ENCODE measurements at places on chromosomes 4 and X.

- DNase-seq, result no peak
These were observed 614.6 kb downstream of the PPP4R3C start for GRCh38 chrX:26848511-26848910.

DNA sequence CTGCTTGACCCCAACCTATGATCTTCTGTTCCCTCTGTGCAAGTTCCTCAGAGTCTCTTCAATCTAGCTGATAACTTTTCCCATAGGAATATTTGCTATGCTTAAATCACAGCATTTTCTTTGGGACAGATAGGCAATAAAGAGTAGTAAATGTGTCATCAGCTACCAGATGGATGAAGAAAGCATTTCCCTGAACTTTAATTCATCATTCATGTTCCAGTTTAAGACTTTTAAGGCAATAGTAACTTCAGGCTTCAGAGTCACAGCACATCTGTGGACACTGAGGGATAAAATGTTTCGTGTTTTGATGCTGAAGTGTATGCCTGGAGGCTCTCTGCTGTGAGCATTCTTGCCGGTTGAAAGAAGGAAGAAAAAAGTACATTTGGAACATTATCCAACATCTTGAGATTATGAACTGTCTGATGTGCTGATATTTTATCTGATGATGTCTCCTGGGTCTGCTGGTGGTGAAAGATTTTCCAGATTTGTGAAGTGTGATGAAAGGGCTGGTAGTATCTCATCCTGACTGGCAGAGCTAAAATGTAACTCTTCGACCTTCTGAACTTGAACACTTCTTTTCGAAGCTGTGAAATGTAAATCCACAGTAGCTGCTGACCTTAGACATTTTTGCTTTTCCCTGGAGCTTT lies 133.7 kb downstream of the DCLK2 start:
- DNase-seq, result no peak

DNA sequence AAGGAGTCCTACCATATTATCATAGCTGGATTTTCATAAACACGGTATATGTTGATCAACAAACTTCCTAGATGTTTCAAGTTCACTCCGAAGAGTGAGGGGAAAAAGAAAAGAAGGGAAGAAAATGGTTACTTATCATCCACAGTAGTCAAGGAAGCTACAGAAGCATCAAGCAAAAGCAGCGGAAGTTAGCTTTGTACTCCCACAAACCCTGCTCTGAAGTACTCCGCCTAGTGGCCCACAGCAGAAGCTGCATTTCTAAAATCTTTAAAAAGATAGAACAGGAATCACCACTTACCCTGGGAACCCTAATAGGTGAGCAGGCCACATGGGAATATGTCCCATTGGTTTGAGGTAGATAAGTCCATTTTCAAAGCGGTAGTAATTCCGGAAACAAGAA lies 28.5 kb upstream of the FRG1 start:
- DNase-seq, result no peak

DNA sequence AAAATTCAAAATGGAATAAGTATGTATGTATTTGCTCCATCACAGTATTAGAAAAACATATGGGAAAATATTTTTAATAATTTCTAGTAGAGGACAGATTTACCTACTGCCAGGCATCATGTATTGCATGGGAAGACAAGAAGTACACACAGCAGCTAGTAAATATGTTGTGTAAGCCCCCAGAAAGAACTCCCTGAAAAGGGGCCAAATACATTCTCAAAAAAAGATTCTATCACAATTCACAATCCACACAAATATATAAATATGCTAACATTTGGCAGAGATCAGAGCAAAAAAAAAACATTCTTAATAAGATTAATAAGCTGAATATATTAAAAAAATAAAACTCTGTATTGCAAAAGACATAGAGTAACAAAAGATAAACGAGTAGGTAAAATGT lies 28.0 kb downstream of the SLC10A6 start:
- DNase-seq, result no peak

GRCh38 chrX:48465336-48465933 lies 4.6 kb downstream of the SLC38A5 start:
- DNase-seq, result no peak

GRCh38 chr4:98890702-98891455 lies 38.1 kb downstream of the EIF4E start:
- no peak for DNase-seq

- peak; percentile 37 for DNase-seq
These were observed 9.9 kb upstream of the SLC25A43 start for GRCh38 chrX:119389214-119389613.

DNA sequence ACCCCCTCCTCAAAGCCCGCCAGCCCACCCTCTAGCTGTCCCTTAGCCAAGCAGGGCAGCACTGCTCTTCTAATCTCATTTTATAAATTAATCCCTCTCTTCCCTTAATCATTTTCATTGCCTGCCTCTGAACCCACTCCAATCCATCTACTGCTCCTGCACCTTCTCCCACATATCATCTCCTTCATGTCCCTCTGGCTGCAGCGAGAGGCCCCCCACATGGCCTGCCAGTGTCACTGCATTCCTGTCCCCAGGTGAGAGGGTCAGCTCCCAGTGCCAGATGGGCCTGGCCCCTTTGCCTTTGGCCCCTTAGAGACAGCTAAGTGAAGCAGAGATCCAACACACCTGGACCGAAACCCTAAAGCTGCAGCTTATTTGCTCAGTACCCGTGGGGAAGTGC lies 79.4 kb downstream of the PJA1 start:
- no peak for DNase-seq

DNA sequence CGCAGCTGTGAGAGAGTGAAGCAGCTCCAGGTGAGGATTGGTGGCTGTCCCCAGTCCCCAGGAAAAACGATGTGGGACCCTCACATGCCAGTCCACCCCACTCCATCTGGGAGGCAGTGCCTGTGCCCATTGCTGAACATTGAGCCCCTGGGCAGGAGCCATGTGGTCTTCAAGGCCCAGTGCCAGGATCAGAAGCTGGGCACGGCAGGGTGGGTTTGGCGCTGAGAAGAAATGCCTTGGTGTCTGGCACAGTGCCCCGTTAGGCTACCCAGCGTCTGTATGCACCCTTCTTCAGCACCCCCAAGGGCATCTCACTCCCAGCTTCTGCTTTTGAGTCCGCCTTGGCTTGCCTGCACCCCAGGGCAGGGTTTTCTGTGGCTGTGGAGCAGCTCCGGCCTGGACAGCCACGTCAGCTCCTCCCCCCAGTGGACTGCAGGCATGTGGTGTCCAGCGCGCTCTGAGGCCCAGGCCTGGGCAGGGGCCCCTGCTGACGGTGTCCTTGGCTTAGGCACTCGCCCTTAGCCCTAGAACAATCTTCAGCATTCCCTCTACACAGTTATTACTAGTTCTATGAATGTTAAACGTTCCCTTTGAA lies 28.6 kb downstream of the RGS12 start:
- no peak for DNase-seq

- peak; percentile 84 for DNase-seq
These were observed 497 bp upstream of the THAP9 start for GRCh38 chr4:82900066-82900410.

- no peak for DNase-seq
These were observed 59.5 kb downstream of the APBB2 start for GRCh38 chr4:41154814-41155177.

DNA sequence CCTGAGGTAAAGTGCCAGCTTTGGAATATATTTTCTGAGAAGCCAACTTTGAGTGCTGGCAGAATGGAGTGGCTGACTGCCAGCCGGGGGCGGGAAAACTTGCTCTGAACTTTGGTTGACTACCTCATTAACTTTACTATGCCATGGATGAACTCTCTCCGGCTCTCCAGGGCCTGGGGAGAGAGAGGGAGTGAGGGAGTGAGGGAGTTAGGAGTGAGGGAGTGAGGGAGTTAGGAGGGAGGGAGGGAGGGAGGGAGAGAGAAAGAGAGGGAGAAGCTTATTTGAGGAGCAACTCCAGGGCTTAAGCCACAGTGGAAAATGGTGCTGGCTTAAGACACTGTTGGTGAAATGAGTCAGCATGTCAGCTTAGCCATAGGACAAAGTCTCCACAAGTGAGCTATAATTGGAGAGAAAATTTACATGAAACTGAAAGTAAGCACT lies 280.9 kb upstream of the RPS6KA3 start:
- peak; percentile 73 for DNase-seq

DNA sequence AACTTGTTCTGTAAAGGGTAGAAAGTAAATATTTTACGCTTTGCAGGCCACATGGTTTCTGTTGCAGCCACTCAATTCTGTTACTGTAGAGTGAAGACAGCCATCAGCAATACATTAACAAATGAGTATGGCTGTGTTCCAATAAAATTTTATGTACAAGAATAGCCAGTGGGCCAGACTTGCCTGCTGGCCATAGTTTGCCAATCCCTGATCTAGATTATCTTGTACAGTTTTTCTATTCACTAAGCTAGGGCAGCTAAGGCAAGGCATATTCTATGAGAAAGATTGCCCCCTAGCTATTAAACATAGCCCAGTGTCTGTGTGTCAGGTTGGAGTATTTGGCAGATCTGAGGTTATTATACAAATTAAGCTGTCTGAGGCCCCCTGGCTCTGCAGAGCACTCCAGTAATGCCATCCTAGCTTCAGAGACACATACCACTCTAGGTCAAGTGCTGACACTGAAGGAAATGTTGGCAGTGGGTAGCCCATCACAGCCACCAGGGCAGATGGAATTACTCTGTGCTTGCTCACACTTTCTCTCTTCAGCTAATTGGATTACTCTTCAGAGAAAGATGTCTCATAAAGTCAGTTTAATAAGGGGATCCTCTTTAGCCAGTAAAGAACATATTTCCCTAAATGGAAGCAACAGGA lies 40.7 kb downstream of the MTTP start:
- peak; percentile 33 for DNase-seq

DNA sequence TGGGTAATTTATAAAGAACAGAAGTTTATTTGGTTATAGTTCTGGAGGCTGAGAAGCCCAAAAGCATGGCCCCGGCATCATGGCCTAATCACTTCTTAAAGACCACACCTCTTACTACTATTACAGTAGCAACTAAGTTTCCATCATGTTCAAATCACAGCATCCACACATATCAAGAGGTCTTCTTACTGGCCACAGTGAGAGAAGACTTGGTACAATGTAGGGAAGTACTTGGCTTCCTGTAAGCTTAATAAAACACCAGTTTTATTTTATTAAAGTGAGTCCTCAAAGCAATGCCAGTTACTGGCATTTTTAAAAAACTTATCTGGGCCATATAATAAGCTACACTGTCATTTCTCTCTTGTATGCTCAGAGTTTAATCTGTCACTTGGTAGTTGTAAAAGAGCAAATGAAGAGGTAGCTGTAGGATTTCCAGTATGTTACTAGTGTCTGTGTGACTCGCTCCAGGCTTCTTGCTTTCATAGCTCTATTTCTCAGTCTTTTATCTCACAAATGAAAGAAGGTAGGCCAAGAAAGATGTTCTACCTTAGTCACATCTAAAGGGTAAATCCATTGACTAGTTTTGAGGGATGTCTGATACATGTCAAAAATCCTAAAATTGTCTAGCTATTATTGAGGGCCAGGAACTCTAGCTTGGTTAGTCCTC lies 159.2 kb upstream of the CPEB2 start:
- DNase-seq, result no peak

- DNase-seq, result no peak
These were observed 29.3 kb upstream of the BCOR start for GRCh38 chrX:40127052-40127451.

DNA sequence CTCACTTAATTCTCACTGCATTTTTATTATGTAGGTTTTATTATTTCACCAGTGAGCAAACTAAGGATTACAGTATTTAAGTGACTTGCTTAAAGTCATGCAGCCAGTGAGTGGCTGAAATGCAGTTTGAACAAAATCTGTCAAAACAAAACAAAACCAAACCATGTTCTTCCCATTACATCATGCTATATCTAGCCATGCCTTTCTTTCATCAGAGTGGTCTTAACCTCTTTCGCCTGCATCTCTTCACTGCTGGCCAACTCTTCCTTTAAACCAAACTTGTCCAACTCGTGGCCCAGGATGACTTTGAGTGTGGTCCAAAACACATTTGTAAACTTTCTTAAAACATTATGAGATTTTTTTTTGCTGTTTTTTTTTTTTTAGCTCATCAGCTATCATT lies 223.2 kb downstream of the PCDH7 start:
- no peak for DNase-seq

GRCh38 chrX:130174045-130174704 lies 2.4 kb downstream of the RAB33A start:
- DNase-seq, result peak; percentile 73

DNA sequence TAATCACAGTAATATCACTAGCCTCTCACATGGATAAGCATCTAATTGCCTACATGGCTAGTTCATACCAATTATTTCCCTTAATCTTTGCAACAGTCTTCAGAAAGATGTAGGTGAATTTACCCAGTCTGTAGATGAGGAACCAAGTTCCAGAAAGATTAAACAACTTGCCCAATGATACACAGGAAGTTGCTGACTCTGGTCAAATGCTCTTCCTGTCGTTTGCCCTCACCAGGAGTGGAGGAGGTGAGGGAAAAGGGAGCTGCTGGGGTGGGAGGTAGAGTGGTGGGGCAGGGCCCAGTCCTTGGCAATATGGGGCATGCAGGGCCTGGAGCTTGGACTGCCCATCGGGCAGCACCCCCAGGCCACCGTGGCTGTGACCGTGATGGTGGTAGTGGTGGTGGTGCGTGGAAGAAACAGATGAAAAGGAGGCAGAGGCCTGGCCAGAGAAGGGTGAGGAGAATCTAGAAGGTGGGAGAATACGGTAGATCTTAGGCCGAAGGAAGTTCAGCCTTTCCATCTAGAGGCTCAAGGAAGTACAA lies 2.3 kb upstream of the KDM5C start:
- no peak for DNase-seq

DNA sequence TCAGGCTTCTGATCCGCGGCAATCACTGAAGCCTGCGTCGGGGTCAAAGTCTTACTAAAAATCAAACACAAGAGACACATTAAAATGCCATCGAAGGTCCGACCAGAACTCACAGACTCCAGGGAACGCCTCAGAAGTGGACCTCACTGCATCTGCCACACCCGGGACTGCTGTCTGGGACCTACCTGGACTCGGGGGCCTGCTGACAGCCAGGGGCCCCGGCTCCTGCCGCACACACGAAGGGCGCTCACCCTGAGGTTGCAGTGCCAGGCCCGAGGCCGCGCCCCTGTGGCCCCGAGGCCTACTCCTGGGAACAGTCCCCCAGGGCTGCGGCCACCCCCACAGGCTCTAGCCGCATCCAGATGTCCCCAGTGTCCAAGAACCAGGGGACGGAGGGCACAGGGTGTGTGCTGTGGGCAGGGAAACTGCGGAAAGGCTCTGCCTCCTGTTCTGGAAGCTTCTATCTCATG lies 7.4 kb downstream of the CTBP1 start:
- DNase-seq, result no peak

DNA sequence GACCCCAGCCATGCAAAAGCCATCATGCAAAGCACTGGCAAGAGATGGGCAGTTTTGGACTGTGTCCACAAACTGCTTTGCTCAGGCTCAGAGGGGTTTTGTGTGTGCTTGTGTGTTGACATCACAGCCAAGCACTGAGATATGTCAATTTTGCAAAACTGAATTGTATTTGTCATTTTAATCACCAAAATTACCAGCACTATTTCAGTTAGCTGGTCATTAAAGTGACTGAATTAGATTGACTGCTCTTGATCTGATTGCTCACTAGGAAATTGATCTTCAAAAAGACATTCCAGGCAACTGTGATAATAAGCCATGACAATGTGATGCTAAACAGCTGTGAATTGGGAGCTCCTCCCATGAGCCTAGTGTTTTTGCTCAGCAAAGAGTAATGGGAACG lies 337.3 kb upstream of the GNPDA2 start:
- DNase-seq, result no peak
